ENCODE measurements at places on chromosomes 12 and 14.

GRCh38 chr14:68182492-68182891, 362.9 kb downstream of the RAD51B start:
- DNase-seq: no peak

DNA sequence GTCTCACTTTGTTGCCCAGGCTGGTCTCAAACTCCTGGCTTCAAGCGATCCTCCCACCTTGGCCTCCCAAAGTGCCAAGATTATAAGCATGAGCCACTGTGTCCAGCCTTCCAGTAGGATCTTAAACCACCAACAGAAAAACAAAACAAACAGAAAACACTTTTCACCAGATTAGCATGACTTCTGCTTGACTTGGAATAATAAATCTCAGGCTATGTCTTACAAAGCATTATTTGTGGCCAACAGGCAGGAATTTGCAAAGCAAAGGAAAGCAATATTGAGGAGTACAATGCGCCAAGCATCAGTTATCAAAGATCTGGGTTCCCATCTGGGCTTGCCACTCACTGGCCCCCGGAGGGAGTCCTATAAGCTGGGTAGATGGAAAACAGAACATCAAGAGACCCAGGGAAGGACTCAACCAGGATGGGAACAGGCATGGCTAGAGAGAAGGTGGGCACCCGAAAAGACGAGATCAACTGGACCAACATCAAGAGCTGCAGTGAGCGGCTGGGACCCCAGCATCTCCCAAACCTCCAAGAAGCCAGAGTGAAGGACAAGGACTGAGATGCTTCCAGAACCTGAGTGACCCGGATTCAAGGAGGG, 101.2 kb downstream of the TMEM30B start:
- DNase-seq: no peak

DNA sequence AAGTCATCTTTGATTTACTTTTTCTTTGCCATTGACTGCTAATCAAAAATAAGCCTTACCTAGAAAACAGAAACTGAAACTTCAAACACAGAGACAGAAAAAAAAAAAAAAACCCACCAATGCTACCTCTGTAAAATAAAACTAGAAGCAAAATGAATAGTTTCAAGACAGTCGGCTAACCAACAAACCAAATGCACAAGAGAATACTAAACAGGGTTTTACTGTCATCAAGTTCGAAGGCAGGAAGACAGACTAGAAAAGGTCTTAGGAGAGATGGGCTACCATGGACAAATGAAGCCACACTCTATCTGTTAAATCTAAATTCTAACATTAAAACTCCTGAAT, 59.5 kb downstream of the SEL1L start:
- DNase-seq: no peak

- DNase-seq: no peak
Observed at GRCh38 chr12:68899251-68899771, 33.7 kb downstream of the CPM start.

DNA sequence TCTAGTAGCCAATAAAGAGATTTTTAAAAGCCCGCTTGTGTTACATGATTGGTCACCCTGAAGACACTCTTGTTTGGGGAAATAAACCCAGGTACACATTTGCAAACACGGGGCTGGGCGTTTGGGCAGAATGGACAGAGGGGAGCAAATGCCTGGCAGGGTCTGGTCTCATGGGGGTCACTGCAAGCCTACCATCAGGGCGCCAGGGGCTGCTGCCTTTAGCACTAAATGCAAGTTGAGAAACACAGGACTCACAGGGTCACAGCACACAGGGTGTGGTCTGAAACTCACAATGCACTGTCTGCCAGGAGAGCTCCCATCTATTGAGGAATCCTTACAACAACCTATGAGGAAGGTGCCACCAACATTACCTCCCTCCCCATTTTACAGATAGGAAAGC, 62.6 kb downstream of the CHGA start:
- no peak for DNase-seq

DNA sequence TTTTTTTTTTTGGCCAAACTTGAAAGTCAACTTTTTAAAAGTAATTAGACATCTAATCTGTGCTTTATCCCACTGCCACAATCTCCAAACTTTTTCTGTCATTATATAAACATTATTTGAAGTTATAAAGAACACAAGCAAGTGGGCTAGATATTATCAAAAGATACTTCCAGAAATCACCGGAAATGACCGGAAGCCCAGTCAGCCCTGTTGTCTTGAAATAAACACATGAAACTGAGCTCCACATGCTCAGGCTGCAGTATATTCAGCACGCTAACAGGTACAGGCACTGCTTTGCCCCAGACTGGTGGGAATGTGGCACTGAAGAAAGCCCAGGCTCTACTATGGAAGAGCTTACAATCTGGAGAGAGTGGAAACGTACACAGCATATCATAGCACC, 158.9 kb upstream of the PLEKHG7 start:
- DNase-seq: no peak

GRCh38 chr14:99604766-99605298, 825 bp upstream of the CCDC85C start:
- DNase-seq: no peak

- no peak for DNase-seq
Observed at GRCh38 chr12:76303989-76304460, 44.2 kb downstream of the BBS10 start.

DNA sequence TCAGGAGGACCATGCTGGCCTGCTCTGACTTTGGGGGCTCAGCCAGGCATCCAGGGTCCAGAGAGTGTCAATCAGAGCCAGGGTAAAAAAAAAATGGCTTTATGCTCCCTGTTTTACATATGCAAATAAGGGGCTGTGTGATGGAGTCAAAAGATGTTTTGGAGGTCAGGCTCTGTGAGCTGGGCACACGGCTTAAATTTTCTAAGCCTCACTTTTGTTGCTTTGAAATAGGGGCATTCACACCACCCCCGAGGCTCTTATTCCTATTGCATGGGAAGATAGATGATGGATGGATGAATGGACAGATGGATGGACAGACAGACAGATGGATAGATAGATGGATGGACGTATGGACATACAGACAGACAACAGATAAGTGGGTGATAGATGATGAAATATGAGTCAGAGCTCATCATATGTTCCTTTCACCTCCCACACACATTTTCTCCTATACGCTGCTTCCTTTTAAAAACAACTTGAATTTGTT, 42.7 kb downstream of the RIN3 start:
- peak; percentile 79 for DNase-seq

- DNase-seq: no peak
Observed at GRCh38 chr14:92924247-92924646, 1.3 kb downstream of the CHGA start.

DNA sequence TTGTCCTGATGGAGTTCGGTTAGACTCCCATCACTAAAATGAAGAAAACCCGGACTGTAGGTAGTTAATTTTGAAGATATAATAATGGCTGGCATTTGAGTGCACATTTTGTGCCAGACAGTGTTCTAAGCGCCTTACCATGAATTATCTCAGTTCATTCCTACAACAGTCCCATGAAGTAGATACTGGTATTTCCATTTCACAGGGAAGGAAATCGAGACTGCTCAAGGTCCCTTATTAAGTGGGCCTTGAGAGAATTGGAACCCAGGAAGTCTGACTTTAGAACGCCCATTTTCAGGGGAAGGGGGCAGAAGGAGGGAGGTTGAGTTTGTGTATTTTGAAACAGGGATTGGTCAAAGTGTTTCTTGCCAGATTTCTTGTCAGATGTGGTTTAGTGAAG, 855 bp downstream of the MNAT1 start:
- DNase-seq: no peak

- DNase-seq: peak; percentile 21
Observed at GRCh38 chr12:75642226-75642625, 130.8 kb upstream of the KRR1 start.

All from suppressor macrophage treated with lipopolysaccharide for 1 hour (primary cell).